Activated CD8-positive, alpha-beta memory T cell treated with anti-CD3 and anti-CD28 coated beads for 4 hours (primary cell): ENCODE measurements at places on chromosomes 4 and X.

DNA sequence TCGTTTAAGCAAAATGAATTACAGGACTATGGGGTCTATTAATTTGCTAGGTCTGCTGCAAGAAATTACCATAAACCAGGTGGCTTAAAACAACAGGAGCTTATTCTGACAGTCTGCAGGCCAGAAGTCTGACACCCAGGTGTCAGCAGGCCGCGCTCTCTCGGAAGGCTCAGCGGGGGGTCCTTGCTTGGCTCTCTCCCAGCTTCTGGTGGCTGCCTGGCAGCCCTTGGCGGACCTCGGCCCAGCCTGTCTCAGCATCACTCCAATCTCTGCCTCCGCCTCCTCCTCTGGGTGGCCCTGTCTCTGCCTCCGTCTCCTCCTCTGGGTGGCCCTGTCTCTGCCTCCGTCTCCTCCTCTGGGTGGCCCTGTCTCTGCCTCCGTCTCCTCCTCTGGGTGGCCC lies 580.5 kb upstream of the FAT1 start:
- no peak for DNase-seq

GRCh38 chr4:112518675-112519074 lies 2.7 kb upstream of the NEUROG2 start:
- DNase-seq: no peak

GRCh38 chr4:114734594-114734993 lies 136.0 kb downstream of the UGT8 start:
- DNase-seq: no peak

GRCh38 chrX:13669246-13669737 lies 16.4 kb downstream of the TCEANC start:
- DNase-seq: peak; percentile 19
